ENCODE measurements at places on chromosomes 1 and 21.

DNA sequence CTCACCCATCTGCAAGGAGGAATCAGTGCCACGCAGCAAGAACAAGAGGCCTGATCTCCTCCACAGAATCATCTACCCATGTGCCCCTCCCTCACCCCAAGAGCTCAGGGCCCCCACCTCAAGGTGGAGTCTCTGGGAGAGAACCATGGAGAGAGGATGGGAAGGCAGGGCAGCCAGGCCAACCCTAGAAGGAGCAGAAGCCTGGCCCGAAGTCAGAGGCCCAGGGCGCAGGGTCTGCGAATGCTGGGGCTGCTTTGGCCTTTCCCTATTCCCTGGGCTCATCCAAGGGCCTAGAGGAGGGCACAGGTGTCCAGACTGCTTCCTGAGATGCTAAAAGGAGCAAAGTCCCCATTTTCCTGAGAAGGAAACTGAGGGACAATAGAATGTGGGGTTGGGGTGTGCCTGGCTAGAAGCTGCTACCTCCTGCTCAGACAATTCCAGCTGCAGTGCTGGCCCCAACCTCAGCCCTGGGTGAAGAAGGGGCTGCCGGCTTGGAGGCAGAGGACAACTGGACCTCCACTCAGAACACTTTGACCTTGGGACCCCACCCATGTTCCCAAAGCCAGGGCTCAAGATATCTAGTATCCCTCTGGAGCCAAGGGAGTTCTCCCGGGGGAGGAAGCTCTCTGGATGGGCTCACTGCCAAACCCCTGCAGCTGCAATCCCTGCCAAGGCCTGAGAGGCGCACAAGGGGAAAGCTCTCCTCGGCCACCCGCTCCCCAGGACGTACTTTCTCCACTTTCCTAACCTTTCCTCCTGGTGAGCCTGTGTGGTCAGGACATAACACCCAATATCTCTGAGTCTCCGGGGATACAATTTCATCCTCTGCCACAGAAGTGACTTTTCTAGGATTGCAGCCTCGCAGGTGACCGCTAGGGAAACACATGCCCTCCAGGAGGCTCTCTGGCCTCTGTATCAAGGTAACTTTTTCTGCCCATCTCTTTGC, 16.6 kb upstream of the LEMD1 start:
- DNase-seq: no peak

DNA sequence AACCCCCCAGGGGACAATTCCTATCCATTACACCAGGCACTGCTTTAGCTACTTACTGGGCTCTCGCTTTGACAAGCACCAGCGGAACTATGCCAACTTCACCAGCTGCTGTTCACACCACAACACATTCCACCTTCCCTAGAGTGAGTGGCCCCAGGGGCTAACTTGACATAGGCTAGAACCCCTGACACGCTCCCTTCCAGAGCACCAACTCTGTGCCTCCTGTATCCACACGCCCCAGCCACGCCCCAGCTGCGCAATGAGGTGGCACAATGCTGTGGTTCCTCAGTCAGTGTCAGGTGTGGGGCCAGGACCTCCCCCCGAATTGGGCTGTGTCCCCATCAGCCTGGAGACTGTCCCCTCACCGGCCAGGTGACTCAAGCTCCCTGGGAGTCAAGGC, 11.7 kb upstream of the FGR start:
- DNase-seq: no peak

DNA sequence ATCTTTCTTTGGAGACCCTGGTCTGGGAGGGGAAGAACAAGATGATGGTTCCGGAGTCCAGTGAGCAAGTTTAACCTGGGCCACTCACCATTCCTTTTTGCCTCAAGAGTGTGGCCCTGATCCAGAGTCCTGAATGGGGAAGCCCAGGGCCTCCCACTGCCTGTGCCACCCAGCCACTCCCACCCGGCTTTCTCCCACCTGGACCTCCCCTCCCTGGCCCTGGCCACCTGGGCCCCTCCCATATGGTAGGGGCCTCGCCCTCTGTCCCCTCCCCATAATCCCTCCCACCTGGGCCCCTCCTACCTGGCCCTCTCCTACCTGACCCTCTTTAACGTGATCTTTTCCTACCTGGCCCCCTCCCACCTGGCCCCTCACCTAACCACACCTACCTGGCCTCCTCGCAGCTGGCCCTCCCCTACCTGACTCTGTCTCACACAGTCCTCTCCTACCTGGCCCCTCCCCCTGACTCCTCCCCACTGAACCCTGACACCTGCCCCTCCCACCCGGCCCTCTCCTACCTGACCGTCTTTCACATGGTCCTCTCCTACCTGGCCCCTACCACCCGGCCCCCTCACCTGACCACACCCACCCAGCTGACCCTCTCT, 220.7 kb upstream of the VAMP3 start:
- no peak for DNase-seq

- no peak for DNase-seq
Measured at GRCh38 chr1:41805771-41806471, 112.8 kb downstream of the HIVEP3 start.

- DNase-seq: no peak
Measured at GRCh38 chr1:167060141-167061072, 29.8 kb downstream of the GPA33 start.

- DNase-seq: no peak
Measured at GRCh38 chr1:19730232-19730631, 65.6 kb downstream of the HTR6 start.

- DNase-seq: no peak
Measured at GRCh38 chr1:235925016-235925415, 58.3 kb upstream of the LYST start.

GRCh38 chr1:204150702-204151551, 917 bp downstream of the ETNK2 start:
- no peak for DNase-seq

DNA sequence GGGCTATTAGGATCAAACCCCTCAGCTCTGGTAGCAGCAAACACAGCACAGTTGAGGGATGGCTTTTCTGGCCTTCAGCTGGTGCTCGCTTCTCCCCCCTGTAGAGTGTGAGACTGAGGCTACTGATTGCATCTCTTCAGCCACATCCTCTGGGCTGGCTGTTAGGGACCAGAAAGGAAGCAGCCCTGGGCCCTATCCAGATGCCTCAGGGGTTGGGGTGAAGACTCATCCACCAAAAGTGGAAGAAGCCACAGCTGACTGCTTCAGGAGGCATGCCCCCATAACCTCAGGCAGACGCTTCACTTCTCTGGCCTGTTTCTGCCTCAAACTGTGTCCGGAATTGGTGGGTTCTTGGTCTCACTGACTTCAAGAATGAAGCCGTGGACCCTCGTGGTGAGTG, 6.2 kb upstream of the TMEM200B start:
- no peak for DNase-seq

DNA sequence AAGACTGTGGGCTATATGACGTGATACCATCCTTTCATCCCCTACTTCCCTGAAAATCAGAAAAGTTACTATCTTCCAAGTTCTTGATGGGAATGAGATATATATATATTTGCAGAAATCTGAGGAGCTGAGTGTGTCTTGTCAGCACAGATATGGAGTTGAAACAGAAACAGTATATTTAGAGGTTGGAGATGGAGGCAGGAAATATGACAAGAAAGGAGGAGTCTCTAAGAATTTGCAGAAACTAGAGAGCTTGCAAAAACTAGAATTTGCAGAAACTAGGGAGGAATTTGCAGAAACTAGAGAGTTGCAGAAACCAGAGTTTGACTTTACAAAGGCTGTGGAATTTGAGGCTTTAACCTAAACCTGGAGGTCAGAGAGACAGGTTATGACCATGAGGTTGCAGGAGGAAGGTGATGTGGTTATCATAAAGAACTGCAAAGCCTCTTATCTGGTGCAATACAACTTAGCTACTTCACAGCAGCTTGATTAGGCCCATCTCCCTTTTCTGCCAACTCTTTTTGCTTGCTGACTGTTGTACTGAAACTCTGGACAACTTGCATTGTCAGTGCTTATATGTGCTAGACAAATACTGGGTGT, 22.3 kb downstream of the XCL2 start:
- DNase-seq: no peak

DNA sequence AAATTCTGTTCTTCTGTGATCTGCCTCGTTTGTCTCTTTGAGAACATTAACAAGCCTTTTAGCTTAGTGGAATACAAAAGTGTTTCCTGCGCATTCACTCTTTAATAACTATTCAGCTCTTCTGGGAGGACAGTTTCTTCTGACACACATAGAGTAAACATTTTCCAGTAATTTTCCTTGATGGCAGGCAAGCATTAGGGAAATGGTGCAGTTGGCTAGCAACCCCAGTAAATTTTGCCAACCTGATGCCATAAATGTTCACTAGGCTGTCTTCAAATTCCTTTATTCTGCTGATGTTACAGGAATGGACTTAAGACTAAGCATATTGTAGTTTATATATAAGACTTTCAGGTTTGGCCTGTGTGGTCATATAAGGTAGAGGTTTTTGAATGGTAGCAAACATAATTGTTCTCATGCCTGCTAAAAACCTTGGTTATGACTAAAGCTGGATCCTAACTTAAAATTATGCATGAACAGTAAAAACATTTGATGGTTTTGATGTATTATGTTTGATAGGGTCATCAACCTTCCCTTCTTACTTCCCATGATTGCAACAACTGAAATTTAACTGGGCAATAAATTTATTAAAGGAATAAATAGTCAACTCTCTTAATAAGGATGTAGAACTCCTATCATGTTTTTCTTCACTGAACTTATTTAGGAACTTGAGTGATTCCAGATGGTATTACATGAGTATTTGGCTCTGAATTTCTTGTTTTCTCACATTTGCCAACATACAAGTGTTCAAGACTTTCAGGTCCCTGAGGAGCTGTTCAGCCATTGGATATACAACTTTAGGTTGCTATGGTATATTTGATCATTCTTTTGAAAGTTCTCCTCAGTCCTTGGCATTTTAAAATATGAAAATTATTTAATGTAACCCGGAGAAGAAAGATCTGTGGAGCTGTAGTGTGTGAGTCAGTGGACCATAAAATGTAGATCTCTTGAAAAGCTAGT, 223.4 kb downstream of the FMN2 start:
- DNase-seq: peak; percentile 76
